ENCODE measurements at places on chromosomes 12 and 14.

GRCh38 chr14:64743061-64743460, 38.8 kb downstream of the PLEKHG3 start:
- no peak for DNase-seq

GRCh38 chr12:113898466-113898865, 67.7 kb downstream of the RBM19 start:
- no peak for DNase-seq

DNA sequence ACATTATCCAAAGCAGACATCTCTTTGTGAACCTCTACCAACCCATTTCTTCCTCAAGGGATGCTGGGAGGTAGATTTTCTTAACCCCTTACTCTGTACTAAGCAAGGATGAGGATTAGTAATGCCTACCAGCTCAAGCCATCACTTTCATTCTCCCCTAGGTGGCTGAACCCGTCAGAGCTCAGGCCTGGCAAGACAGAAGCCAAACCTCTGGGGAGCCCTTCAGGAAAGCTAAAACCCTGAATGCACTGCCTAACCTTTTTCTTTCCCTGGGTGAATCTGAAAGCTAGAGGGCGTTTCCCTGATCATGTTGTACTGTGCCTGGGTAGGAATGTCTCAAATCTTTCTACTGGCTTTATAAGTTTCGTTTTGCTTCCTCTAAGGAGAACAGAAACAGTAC, 617.3 kb downstream of the RPL10L start:
- no peak for DNase-seq

- DNase-seq: no peak
Observed at GRCh38 chr14:63011623-63012022, 33.6 kb downstream of the KCNH5 start.

DNA sequence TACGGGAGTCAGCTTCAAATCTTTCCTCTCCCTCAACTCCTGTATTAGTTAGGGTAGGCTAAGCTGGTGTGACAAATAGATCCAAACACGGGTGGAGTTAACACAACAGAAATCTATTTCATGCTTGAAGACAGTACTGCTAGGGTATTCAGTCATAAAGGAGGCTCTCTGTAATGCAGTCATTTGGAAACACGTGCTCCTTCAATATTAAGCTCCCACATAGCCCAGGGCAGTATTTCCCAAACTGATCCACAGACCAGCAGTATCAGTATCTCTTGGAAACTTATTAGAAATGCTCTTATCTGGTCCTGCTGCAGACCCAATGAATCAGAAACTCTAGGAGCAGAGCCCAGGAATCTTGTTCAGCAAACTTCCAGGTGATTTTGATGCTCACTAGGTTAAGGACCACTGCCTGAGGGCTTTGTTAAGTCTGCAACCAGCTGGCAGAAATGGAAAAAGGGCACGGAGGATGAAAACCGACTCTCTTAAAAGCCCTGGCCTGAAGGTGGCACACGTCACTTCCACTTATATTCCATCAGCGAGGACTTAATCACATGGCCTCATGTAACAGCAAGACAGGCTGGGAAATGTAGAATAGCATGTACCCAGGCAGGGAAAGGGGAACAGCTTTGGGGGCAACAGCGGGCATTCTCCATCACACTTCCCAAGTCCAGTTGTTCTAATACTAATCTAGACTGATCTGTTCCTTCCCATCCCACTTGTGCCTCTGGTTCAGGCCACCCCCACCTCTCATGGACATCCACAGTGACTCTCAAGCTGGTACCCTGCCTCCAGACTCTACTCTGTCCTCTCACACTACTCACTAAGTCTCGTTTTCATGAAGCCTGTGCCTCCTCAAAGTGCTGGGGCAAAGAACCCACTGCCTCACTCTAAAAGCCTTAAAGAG, 38.2 kb upstream of the RIC8B start:
- DNase-seq: no peak

- no peak for DNase-seq
Observed at GRCh38 chr12:107477947-107478610, 207.5 kb upstream of the PWP1 start.

DNA sequence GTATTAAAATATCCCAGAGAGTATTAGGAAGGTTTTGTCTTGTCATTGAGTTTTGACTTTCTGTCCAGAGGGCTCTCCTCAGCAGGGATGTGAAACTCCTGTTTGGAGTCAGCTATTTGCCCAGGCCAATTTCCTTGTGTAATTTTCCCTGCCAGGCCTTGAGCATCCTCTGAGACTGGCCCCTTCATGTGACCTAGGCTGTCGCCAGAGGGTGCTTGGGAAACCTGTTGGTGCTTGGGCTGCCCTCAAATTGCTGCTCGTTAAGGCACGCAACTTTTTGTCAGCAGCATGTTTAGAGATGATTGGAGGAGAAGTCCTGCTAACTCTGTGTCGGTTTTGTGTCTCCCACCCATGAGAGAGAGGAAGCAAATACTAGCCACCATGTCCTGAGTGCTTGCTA, 39.1 kb downstream of the IQSEC3 start:
- no peak for DNase-seq

GRCh38 chr14:104559804-104560585, 19.6 kb upstream of the C14orf180 start:
- no peak for DNase-seq

DNA sequence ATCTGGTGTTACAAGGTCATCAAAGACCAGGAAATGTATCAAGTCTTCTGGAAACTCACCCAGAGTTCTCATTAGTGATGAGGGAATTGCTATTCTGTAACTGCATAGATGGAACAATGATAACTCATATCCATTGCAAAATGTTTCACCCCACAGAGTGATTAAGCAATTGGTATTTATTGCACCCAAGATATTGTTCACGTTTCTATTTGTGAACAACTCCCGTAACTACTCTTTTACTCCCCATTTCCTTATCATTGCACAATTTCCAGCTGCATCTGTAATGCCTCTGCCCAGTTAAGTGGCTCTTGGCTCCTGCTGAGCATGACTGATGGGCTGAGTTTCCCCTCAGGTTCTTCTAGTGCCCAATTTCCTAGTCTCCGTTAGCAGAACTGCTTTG, 108.7 kb upstream of the PRICKLE1 start:
- peak; percentile 75 for DNase-seq

DNA sequence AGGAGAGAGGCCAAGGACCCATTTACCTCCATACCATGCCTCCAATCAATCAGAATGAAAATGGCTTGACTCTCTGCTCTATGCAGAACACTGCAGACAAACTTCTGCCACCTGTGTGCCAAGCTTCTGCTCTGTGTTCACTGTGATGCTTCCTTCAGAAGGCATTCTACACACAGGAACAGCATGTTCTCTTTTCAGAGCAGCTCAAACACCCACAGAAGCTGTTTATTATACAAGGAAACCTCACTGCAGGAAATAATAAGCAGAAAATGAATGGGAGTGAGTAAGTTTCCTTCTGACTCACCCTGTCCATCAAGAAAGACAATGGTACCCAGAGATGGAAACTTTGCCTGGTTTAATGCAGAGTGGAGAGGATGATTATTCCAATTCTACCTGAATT, 2.4 kb upstream of the ESR2 start:
- DNase-seq: peak; percentile 51

DNA sequence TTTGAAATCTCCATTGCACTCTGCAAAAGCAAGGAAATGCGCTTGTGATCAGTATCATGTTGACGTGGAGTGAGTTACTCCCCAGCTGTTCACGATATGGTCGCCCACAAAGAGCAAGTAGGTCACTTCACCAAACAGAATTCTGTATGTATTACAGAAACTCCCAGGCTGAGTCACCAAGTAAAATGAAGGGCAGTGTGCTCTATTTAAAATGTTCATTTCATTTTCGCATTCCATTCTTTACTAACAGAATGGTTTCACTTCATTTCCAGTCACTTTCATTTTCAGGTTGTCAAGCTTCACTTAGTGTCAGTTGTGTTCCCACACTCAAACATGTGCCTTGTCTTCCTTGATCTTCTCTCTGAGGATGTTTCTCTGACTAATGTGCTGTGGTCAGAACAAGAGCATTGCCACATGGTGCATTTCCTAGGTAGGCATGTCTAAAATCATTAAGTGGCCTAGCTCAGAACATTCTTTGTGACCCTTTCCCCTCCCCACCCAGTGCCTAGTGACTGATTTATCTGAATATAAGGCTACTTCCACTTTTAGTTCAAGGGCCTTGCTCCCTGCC, 391.2 kb downstream of the RAD51B start:
- DNase-seq: peak; percentile 87

DNA sequence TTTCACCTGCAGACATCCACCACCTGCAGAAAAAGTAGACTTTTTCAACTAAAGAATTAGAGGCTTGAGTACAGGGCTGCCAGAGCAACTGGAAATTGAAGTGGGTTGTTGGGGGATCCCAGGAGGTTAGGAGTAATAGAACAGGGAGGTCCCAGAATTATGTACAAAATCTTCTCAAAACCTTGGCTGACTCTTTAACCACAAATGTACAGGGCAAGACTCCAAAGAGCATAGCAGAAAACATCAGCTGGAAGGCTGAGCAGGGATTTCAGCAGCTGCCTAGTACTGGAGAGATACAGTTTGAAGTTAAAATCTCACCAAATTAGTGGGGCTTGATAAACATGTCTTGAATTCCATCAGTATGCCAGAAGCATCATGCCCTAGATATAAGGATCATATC, 191.6 kb downstream of the CRADD start:
- DNase-seq: peak; percentile 69
